ENCODE measurements at places on chromosomes 5 and 9. TPM values are rescaled to one million over a fixed set of nuclear protein-coding genes. Genes with fewer than 3 reads are reported as not detected.

CAMK2A gene
- 0.31 TPM for total RNA-seq

OBP2B gene
- total RNA-seq, result not detected

HAVCR2 gene
- not detected for total RNA-seq

BARHL1 gene
- not detected for total RNA-seq

NUTM2G gene
- total RNA-seq, result not detected

EIF4E1B gene
- total RNA-seq, result not detected

ZNF367 gene
- 10.7 TPM for total RNA-seq

CER1 gene
- total RNA-seq, result not detected

RNF208 gene
- not detected for total RNA-seq

AP3B1 gene
- 50.4 TPM for total RNA-seq

PCDHB6 gene
- not detected for total RNA-seq

MARCOL gene
- total RNA-seq, result not detected

IFNA21 gene
- not detected for total RNA-seq

TEX48 gene
- not detected for total RNA-seq

FCN1 gene
- total RNA-seq, result not detected

LRRC70 gene
- not detected for total RNA-seq

PIP5KL1 gene
- 23.4 TPM for total RNA-seq

PCDHGA7 gene
- not detected for total RNA-seq

RASEF gene
- not detected for total RNA-seq

AFAP1L1 gene
- total RNA-seq, result 0.12 TPM

JAKMIP2 gene
- total RNA-seq, result not detected

FBP2 gene
- total RNA-seq, result 0.14 TPM
